GM12878 (cell line): ENCODE measurements at places on chromosomes 12 and 14. TPM values are rescaled to one million over a fixed set of nuclear protein-coding genes. Genes with fewer than 3 reads are reported as not detected.

GRCh38 chr14:85191986-85192385 is 338.0 kb upstream of the FLRT2 start:
- no peaks in the 10 kb centered on the region for H3K27me3 ChIP-seq
- no peak overlapping the region for H3K27ac ChIP-seq
- H3K36me3 ChIP-seq = no peaks in the 10 kb centered on the region
- no peak for DNase-seq

DNA sequence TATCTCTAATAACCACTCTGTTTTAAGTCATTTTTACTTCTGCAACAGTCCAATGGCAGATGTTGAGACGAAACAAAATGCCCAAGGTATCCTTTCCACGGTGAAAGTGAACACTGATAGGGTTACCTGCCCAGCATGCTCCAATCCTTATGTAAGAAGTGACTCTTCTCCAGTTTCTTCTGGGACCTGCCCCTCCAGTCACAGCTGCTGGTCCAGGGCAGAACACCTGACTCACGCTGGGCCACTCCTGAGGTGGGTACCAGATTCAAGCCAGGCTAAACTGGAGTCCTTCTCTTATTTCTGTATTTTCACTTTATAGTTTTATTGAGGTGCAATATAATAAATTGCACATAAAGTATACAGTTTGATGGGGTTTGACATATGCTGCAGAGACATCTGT is 16.7 kb downstream of the NT5DC3 start:
- no peaks in the 10 kb centered on the region; the same call in 1 of the 2 replicates for H3K36me3 ChIP-seq
- no peak overlapping the region for H3K27ac ChIP-seq
- H3K27me3 ChIP-seq = no peaks in the 10 kb centered on the region
- DNase-seq = no peak
- H3K4me1 ChIP-seq = no peaks in the 10 kb centered on the region
- no peak overlapping the region for H3K4me3 ChIP-seq

- H3K4me1 ChIP-seq = no peaks in the 10 kb centered on the region
- no peaks in the 10 kb centered on the region for H3K27me3 ChIP-seq
- H3K4me3 ChIP-seq = no peak overlapping the region
- no peaks in the 10 kb centered on the region for H3K36me3 ChIP-seq
- no peak overlapping the region for H3K27ac ChIP-seq
Measured at GRCh38 chr12:76696186-76696585, 67.7 kb upstream of the ZDHHC17 start.

GRCh38 chr14:35766036-35766699 is 42.9 kb downstream of the RALGAPA1 start:
- H3K27me3 ChIP-seq = no peaks in the 10 kb centered on the region
- no peak overlapping the region for H3K27ac ChIP-seq
- no peak for DNase-seq
- no peak overlapping the region for H3K4me3 ChIP-seq
- H3K36me3 ChIP-seq = no peaks in the 10 kb centered on the region

DNA sequence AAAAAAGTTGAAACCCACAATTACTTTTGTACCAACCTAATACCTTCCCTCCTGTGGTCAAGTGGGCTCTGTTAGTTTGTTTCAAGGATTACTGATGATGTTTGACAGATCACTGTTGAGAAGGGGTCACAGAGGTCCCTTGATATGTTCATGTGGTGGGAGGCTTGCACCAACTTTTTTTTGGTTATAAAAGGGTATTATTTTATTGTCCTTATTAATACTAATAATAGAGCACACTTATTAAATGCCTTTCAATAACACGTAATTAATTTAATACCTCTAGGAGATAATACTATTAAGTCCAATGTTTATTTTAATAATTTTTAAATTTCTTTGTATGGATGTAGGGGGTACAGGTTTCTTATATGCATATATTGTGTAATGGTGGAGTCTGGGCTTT is 4.4 kb downstream of the UBE3B start:
- no peaks in the 10 kb centered on the region for H3K4me1 ChIP-seq
- H3K27ac ChIP-seq = no peak overlapping the region
- DNase-seq = no peak
- no peak overlapping the region for H3K4me3 ChIP-seq
- no peaks in the 10 kb centered on the region; the same call in 1 of the 2 replicates for H3K36me3 ChIP-seq
- H3K27me3 ChIP-seq = no peaks in the 10 kb centered on the region

DNA sequence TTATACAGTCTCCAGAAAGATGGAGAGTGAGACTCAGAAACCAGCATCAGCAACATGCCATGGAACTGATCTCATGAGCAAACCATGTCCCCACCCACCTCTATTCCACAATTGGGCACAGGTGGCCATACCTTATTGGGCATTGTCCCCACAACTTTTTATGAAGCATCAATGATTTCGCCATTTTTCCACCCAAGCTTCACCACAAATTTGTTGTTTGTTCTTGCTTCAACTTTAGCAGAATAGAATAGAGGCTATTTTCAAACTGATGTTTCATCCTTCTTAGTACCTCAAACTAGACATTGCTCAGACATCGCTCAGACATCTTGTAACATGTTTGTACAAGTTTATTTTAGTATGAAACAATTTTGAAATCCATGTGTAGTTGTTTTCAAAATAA is 112.5 kb upstream of the TMTC2 start:
- H3K27ac ChIP-seq = no peak overlapping the region
- no peak for DNase-seq
- no peak overlapping the region for H3K4me3 ChIP-seq
- H3K27me3 ChIP-seq = no peaks in the 10 kb centered on the region
- no peaks in the 10 kb centered on the region for H3K4me1 ChIP-seq

- H3K4me3 ChIP-seq = no peak overlapping the region
- H3K4me1 ChIP-seq = no peaks in the 10 kb centered on the region
- no peaks in the 10 kb centered on the region for H3K27me3 ChIP-seq
Measured at GRCh38 chr12:55320201-55320600, 6.1 kb downstream of the OR6C1 start.

The ADIPOR2 gene
- 56.7 and 65.0 TPM in 2 replicates for total RNA-seq

DNA sequence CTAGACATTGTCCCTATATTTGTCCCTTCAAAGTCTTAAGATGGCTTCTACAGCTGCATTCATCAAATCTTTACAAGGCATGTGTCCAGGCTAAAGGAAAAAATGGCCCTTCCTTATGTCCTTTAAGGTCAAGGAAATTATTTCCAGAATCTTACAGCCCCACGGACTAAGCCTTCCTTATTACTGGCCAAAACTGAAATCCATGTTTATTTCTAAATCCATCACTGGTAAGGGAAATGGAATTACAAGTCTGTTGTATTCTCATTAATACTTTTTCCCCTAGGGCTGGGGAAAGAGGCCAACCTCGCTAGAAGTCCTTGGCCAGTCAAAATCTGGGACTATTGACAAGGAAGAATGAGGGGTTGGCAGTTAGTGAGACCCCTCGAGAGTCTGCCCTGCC is 252.5 kb downstream of the TMEM132C start:
- H3K27me3 ChIP-seq = no peaks in the 10 kb centered on the region
- no peak overlapping the region for H3K27ac ChIP-seq
- H3K36me3 ChIP-seq = no peaks in the 10 kb centered on the region
- no peak overlapping the region for H3K4me3 ChIP-seq

GRCh38 chr14:23183158-23183470 is 346 bp downstream of the SLC7A8 start:
- no peak overlapping the region for H3K27ac ChIP-seq
- H3K4me1 ChIP-seq = peaks cover 7% of the 10 kb centered on the region; the same call in 1 of the 2 replicates
- DNase-seq = no peak
- peaks cover 3% of the 10 kb centered on the region for H3K27me3 ChIP-seq

- H3K4me3 ChIP-seq = no peak overlapping the region
- no peak for DNase-seq
- H3K4me1 ChIP-seq = no peaks in the 10 kb centered on the region
- H3K27ac ChIP-seq = no peak overlapping the region
- no peaks in the 10 kb centered on the region for H3K36me3 ChIP-seq
- no peaks in the 10 kb centered on the region for H3K27me3 ChIP-seq
Measured at GRCh38 chr12:90999527-90999926, 5.2 kb downstream of the EPYC start.

The ACRBP gene
- 1.4 and 1.8 TPM in 2 replicates for total RNA-seq

DNA sequence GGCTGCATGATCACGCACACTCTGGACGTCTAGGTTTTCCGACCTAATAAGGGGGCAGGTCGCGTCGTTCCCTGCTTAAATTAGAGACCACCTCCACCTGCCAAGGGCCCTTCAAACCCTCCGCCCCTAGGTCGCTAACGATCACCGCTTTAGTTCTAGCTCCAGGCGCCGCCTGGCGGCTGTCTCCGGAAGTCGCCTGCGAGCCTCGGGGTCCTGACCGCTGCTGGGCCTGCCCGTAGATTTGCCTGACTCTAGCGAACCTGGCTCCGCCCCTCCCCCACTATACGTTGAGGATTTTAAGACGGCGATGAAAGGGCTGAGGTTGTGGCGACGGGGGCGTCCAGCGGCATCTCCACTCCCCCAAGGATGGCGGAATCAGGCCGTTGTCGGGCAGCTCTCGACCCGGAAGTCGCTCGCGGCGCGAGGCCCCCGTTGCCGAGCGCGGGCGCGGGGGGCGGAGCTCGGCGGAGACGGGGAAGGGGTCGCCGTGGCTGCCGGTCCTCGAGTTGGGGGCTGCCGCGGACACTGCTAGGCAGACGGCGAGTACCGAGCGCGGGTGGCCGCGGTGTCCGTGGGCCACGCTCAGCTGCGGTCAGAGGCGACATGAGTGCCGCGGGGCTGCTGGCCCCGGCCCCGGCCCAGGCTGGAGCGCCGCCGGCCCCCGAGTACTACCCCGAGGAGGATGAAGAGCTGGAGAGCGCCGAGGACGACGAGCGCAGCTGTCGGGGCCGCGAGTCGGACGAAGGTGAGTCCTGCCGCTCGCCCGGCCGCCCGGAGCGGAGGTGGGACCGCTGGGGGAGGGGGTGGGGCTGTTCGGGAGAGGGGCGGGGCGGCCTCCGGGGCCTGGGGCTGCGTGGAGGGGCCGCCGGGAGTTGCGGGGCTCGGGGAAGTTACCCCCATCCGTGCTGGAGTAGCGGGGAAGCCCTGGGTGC is at the start of gene SUDS3:
Gene SUDS3 (plus strand): TSS at position 467 of the 932 bp plus-strand sequence. CDS start 137 bp downstream, at position 604.
- H3K4me3 ChIP-seq = peak within 1 kb of the TSS; percentile 83
- DNase-seq = peak; percentile 73
- H3K27me3 ChIP-seq = no peaks in the 10 kb centered on the region
- H3K36me3 ChIP-seq = no peaks in the 10 kb centered on the region; the same call in 1 of the 2 replicates
- peaks cover 3% of the 10 kb centered on the region for H3K4me1 ChIP-seq

GRCh38 chr14:66228267-66228970 is 257.8 kb upstream of the CCDC196 start:
- no peaks in the 10 kb centered on the region for H3K27me3 ChIP-seq
- H3K27ac ChIP-seq = no peak overlapping the region

- H3K36me3 ChIP-seq = no peaks in the 10 kb centered on the region
- H3K27me3 ChIP-seq = no peaks in the 10 kb centered on the region
- H3K27ac ChIP-seq = no peak overlapping the region
- DNase-seq = no peak
Measured at GRCh38 chr14:58736606-58737005, 98.8 kb downstream of the DACT1 start.

- no peaks in the 10 kb centered on the region for H3K36me3 ChIP-seq
- H3K4me3 ChIP-seq = no peak overlapping the region
- H3K4me1 ChIP-seq = no peaks in the 10 kb centered on the region
Measured at GRCh38 chr12:2552000-2552756, 242.6 kb upstream of the FKBP4 start.

DNA sequence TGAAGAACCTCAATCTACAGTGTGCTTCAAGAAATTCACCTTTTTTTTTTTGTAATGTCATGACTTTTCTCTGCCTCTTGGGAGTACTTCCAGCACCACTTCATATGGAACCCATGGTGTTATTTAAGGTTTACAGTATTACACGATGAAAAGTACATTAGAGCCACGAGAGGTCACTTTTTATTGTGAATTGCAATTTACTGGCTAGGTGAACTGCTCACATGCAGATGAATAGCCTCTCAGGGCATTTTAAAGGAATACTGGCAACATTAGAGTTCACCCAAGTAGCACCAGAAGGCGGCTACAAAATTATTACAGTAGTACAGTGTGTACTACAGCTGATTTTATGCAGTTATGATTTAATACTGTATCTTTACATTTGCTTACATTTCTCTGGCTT is 99.1 kb upstream of the PPP4R3A start:
- DNase-seq = no peak
- H3K27me3 ChIP-seq = no peaks in the 10 kb centered on the region
- no peak overlapping the region for H3K4me3 ChIP-seq
- no peaks in the 10 kb centered on the region for H3K36me3 ChIP-seq
- H3K4me1 ChIP-seq = no peaks in the 10 kb centered on the region

- H3K27me3 ChIP-seq = no peaks in the 10 kb centered on the region
- H3K4me3 ChIP-seq = peak overlapping the region; percentile 74
- no peak for DNase-seq
- H3K4me1 ChIP-seq = peaks cover 74% of the 10 kb centered on the region
- no peaks in the 10 kb centered on the region; the same call in 1 of the 2 replicates for H3K36me3 ChIP-seq
Measured at GRCh38 chr12:64670019-64670418, 59.7 kb downstream of the RASSF3 start.

GRCh38 chr12:131003716-131004045 is 50.0 kb downstream of the ADGRD1 start:
- no peaks in the 10 kb centered on the region for H3K36me3 ChIP-seq
- H3K4me3 ChIP-seq = no peak overlapping the region
- no peaks in the 10 kb centered on the region for H3K27me3 ChIP-seq
- DNase-seq = no peak
- no peak overlapping the region for H3K27ac ChIP-seq

DNA sequence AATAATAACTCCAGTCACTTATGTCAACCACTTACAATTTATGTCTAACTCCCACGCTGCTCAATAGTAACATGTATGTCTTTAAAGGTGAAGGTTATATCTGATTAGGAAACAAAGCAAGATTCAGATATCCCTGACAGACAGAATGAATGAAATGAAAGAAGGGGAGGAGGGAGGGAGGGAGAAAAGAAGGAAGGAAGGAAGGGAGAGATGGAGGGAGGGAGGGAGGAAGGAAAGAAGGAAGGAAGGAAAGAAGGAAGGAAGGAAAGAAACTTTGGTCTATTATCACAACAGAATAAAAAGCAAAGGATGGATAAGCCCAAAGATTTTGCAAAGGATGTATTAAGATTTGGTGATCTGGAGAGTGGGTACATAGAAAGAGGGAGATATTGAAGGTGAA is 433.3 kb downstream of the PRKD1 start:
- no peak overlapping the region for H3K27ac ChIP-seq
- H3K36me3 ChIP-seq = no peaks in the 10 kb centered on the region
- no peak overlapping the region for H3K4me3 ChIP-seq
- no peaks in the 10 kb centered on the region for H3K4me1 ChIP-seq

DNA sequence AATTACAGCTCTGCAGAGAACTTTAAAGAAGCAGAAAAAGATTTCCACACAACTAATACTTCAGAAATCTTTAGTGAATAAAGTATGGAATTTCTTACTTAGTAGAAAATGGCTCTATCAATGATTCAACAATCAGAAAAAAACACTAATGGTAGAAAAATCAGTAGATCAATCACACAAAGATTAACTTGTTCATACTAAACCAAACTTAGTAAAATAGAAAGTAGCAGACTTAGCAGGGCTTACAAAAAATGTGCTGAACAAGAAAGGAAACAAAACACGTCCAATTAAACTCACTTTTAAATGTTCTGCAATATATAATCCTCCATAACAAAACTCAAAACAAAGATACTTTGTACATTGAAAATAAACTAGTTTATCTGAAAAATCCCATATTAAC is 38.9 kb downstream of the CEP128 start:
- no peaks in the 10 kb centered on the region for H3K36me3 ChIP-seq
- no peaks in the 10 kb centered on the region for H3K27me3 ChIP-seq
- no peak overlapping the region for H3K4me3 ChIP-seq
- no peaks in the 10 kb centered on the region for H3K4me1 ChIP-seq

GRCh38 chr14:68373847-68374444 is 418.9 kb downstream of the ZFP36L1 start:
- no peaks in the 10 kb centered on the region; the same call in 1 of the 2 replicates for H3K36me3 ChIP-seq
- H3K4me3 ChIP-seq = no peak overlapping the region
- no peaks in the 10 kb centered on the region for H3K27me3 ChIP-seq
- peaks cover 70% of the 10 kb centered on the region for H3K4me1 ChIP-seq
- DNase-seq = no peak
- H3K27ac ChIP-seq = peak overlapping the region; percentile 54

- no peak overlapping the region for H3K27ac ChIP-seq
- no peaks in the 10 kb centered on the region for H3K27me3 ChIP-seq
- H3K36me3 ChIP-seq = no peaks in the 10 kb centered on the region
- peak overlapping the region; percentile 68; the same call in 1 of the 2 replicates for H3K4me3 ChIP-seq
Measured at GRCh38 chr12:111368291-111368787, 556 bp downstream of the PHETA1 start.
